Stimulated activated CD8-positive, alpha-beta memory T cell treated with anti-CD3 and anti-CD28 coated beads, Interleukin-12 subunit alpha, Interleukin-12 subunit beta, amount 100 ng/mL, for 4 hours (primary cell): ENCODE measurements at places on chromosomes 5 and 9.

DNA sequence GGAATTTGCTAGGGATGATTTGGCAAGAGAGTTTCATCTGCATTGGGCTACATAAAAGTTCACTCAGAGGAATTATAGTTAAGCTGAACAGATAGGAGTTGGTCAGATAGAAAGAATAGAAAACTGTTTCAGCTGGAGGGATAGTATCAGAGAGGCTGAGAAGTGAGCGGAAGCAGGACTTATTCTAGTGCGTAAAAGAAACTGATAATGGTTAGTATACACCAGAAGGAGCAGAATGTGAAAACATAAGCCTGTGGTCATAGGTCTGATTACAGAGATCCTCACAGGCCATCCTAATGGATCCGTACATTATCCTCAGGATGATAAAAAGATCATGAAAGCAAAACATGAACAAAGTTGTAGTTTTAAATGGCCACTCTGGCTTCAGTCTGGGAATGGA is 585.2 kb downstream of the BRINP1 start:
- no peak for DNase-seq

GRCh38 chr9:70678153-70678552 is 263.7 kb upstream of the KLF9 start:
- DNase-seq = no peak

DNA sequence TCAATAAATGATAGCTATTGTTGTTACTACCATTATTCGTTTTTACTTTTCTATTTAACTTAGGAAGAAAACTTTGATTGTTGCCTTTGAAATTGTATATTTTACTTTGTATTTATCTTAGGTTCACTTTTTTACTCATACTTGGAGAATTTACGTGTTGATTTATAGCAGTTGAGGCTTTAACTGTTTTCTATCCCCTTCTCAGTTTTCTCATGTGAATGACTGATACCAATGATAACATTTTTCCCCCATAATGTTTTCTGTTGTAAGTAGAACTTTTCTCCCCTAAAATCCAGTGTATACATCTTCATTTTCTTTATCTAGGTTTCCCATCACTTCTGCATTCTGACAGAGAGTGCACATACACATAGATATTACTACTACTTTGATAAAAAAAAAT is 54.4 kb downstream of the FSD1L start:
- DNase-seq = no peak

GRCh38 chr9:125687163-125687863 is 19.7 kb downstream of the MAPKAP1 start:
- DNase-seq = no peak

DNA sequence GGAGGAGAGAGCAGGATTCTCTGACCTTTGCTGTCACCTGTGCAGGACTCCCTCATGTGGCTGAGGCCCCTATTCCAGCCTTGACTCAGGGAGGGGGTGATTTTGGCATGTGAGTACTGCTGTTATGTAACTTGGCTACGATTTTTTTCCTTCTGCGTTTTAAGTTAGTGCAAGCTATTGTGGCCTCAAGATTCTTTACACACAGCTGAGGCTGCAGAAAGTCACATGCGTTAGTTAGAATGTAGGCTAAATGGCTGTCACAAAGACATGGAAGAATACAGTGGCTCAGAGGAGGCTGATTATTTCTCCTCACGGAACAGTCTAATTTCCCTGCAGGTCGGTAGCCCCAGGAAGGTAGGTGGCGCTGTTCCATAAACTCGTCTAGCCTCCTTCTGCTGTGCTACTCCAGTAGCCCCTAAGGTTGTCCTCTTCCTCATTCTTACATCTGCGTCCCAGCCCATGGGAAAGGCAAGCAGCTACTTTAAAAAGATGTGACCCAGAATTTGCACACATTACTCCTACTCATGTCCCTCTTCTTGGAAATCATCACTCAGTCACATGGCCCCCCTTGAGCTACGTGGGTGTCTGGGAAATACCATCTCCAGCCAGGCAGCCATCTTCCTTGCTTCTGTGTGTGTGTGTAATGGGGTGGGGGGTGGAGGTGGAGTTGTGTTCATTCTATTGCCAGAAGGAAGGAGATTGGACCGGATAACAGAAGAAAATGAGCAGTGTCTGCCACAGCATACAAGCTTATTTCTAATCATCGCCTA is 486.6 kb downstream of the CCDC171 start:
- DNase-seq = no peak
